NCI-H526 treated with DMSO at 0.1 percent for 48 hours (cell line): ENCODE measurements at places on chromosomes 6 and 20.
A peak's percentile ranks its signal among the peaks of the same experiment; 100 is the strongest.

- no peak for DNase-seq
Observed at GRCh38 chr20:14521436-14521835, 184.0 kb upstream of the FLRT3 start.

- no peak for DNase-seq
Observed at GRCh38 chr6:1762203-1762602, 152.5 kb downstream of the FOXC1 start.

- DNase-seq, result no peak
Observed at GRCh38 chr20:40925829-40926510, 102.7 kb upstream of the TOP1 start.

GRCh38 chr20:13298692-13299373 lies 77.8 kb downstream of the ISM1 start:
- DNase-seq, result no peak

GRCh38 chr20:54661880-54662465 lies 186.6 kb downstream of the DOK5 start:
- DNase-seq, result peak; percentile 85

GRCh38 chr6:41424370-41425058 lies 89.1 kb downstream of the NCR2 start:
- peak; percentile 83 for DNase-seq

- no peak for DNase-seq
Observed at GRCh38 chr6:133887880-133888230, 1.1 kb upstream of the TCF21 start.

DNA sequence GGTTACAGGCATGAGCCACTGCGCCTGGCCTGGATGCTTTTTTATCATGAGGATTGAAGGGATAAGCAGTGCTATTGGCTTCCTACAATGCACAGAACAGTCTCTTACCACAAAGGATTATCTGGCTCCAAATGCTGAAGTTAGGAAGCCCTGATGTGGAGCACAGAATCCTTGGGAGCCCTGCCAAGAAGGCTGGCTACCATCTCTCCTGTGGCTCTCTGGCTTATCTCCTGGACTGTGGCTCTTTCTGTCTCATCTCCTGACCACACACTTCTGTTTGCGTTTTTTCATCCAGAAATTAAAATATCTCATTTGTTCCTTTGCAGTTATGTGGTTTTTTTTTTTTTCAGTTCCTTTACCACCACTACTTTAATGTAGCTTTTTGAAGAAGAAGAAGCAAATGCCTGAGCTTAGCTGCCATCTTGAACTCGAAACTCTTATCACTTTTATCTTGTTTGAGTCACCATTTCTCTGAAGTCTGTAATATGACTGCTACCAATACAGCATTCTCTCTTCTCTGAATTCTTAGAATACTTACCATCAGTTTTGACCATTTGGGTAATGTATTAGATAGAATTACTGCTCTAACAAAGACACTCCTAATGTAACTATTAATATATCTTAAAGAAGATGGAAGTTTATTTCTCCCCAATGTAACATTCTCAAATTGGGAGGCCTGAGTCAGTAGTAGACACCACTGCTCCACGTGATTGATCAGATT lies 1044.7 kb downstream of the KIF16B start:
- DNase-seq, result no peak

DNA sequence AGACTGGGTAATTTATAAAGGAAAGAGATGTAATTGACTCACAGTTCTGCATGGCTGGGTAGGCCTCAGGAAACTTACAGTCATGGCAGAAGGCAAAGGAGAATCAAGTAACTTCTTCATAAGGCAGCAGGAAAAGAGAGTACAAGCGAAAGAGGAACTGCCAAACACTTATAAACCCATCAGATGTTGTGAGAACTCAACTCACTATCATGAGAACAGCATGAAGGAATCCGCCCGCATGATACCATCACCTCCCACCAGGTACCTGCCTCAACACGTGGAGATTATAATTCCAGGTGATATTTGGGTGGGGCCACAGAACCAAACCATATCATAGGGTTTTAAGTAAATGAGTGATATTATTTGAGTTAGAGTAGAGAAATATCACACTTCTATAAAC lies 189.3 kb downstream of the TSHZ2 start:
- no peak for DNase-seq

DNA sequence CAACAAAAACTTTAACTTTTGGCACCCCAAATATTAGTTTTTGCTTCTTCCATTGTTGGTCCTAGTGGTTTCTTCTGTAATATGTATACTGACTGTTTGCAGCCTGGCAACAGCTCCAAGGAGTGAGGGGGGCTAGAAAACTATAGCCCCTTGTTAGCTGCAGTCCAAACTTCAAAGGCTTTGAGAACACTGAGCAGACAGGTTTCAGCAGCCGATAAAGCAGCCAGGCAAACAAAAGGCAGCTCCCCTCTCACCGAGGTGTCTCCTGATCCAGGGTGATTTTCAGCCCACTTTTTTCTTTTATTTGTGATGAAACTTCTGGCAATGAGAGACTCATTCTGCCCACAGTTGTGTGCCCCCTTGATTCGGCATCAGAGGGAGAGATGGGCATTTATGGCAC lies 80.7 kb downstream of the OLIG3 start:
- DNase-seq, result no peak

DNA sequence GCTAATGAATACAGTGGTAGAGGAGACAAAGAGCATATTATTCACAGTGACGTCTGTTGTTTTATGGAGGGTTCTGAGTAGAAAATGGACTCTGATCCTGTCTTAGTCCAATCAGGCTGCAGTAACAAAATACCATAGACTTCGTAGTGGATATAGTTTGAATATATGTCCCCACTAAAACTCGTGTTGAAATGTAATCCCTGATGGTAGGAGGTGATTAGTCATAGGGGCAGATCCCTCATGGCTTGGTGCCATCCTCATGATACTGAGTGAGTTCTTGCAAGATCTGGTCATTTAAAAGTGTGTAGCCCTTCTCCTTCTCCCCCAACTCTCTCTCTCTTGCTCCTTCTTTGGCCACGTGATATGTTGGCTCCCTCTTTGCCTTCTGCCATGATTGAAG lies 82.5 kb downstream of the CD83 start:
- no peak for DNase-seq

DNA sequence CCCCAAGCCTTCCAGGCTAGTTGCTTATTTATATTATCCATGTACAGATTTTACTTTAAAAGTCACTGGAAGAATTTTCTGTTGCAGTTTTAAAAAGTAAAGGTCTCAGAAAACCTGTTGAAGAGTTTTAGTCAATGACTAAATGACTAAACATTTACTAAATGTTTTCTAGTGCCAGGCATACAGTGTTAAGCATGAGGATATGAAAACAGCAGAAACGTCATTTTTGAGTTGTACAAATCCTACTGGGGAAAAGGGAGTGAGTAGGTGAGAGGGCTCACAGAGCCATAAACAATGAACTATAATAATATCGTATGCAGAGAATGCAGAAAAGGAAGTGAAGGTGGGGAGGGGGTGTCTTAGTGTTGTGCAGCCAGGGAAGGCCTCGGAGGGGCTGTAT lies 66.3 kb downstream of the MAN1A1 start:
- no peak for DNase-seq

DNA sequence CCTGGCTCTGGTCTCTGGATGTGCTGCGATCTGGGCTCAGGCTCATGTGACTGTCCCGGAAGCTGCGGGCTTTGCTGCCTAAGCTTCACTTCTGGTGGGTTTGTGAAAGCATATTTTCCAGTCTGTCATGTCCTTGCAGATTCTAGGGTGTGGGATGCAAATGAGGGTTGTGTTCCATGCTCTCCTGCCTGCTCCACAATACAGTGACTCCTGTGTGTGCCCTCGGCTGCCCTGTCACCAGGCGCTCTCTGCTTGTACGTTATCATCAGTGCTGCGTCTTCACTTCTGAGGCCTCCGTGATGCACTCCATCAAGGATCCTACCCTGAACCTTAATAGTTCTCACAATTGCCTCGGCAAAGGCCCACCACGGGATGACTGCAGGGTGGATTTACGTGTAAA lies 84.2 kb downstream of the TTLL2 start:
- no peak for DNase-seq

DNA sequence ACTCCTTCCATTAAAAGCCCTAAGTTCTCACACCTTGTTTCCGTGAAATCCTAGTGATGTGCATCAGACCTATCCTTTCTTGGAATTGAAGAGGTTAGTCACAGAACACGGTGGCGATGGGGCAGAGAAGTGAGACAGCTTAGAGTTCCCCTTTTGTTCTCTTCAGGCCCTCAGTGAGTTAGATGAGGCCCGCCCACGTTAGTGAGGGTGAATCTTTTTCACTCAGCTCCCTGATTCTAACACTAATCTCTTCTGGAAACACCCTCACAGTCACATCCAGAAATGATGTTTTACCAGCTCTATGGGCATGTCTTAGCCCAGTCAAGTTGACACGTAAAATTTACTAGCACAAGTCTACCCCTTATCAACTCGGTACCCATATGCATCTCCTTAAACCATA lies 172.7 kb upstream of the NOX3 start:
- DNase-seq, result no peak

- no peak for DNase-seq
Observed at GRCh38 chr20:1086277-1087213, 31.9 kb upstream of the PSMF1 start.

DNA sequence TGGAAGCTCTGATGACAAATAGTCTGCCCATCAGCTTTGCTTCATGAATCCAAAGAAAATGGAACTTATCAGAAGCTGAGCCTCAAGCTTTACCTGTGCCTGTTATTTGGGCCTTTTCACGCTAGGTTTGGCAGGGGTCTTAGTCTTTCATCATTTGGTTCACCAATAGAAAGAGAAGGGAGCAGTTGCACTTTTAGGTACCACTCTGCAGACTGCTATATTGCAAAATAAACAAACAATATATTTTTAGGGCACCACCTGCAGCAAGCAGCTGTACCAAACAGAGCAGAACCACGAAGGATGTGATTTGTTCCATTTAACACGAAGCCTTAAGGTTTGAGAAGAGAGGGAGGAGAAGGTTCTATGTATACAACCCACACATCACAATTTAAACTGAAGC lies 291.4 kb upstream of the RNF217 start:
- no peak for DNase-seq

GRCh38 chr20:47622118-47622665 lies 120.5 kb downstream of the NCOA3 start:
- DNase-seq, result no peak

- DNase-seq, result no peak
Observed at GRCh38 chr6:69138893-69139494, 503.9 kb downstream of the ADGRB3 start.

DNA sequence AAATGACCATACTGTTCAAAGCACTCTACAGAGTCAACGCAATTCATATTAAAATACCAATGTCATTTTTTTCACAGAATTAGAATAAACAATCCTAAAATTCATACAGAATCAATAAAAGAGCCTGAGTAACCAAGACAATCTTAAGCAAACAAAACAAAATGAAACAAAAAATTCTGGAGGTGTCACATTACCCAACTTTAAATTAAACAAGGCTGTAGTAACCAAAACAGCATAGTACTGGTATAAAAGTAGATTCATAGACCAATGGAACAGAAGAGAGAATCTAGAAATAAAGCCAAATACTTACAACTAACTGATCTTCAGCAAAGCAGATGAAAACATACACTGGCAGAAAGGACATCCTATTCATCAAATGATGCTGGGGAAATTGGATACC lies 346.9 kb upstream of the JAG1 start:
- no peak for DNase-seq

DNA sequence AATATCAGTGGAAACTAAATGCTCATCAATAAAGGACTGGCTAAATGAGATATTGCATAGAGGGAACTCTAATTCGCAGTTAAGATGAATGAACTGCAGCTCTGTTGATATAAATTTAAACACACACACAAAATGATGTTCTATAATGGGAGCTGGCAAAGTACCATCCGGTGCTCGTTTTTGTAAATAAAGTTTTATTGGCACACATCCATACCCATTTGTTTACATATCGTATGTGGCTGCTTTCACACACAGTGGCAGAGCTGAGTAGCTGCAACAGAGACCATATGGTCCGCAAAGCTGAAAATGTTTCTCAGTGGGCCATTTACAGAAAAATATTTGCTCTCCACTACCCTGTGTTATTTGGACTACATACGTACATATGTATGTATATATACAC lies 120.7 kb downstream of the EDN3 start:
- DNase-seq, result no peak

DNA sequence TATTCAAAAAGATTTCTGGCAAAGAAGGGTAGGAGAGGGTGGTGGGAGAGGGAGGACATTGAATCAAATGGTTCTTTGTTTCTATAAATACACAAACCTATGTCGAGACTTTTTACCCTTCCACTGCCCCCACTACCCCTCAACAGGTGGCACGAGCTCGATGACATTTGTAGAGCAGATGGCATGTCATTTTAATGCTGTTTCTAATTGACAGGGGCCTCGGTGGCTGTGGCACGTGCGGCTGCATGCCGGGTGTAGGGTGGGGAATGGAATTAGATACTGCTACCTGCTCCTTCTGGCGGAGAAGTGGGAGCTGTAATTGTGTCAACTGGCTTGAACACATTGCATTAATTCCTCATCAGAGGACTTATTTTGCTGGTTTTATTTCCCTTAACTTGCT lies 29.1 kb upstream of the SASH1 start:
- no peak for DNase-seq

GRCh38 chr6:117573006-117573680 lies 29.2 kb downstream of the GOPC start:
- peak; percentile 61 for DNase-seq
